ENCODE measurements at places on chromosomes 2 and 18. TPM values are rescaled to one million over a fixed set of nuclear protein-coding genes. Genes with fewer than 3 reads are reported as not detected.

Gene DLX2
- total RNA-seq, result 0.16 TPM

Gene MDH1
- 139 TPM for total RNA-seq

Gene TMEM200C
- total RNA-seq, result not detected

Gene ARHGAP15
- not detected for total RNA-seq
